Activated CD4-positive, alpha-beta T cell treated with anti-CD3 and anti-CD28 coated beads, Interleukin-2, amount 10 ng/mL, durations not matched to agents 7 days and 5 days (primary cell): ENCODE measurements at places on chromosomes 16 and 17. TPM values are rescaled to one million over a fixed set of nuclear protein-coding genes. Genes with fewer than 3 reads are reported as not detected.
A peak's percentile ranks its signal among the peaks of the same experiment; 100 is the strongest.

- no peak overlapping the region for H3K4me3 ChIP-seq
- H3K27me3 ChIP-seq: no peaks in the 10 kb centered on the region
Observed at GRCh38 chr17:37361543-37361942, 14.2 kb upstream of the C17orf78 start.

DNA sequence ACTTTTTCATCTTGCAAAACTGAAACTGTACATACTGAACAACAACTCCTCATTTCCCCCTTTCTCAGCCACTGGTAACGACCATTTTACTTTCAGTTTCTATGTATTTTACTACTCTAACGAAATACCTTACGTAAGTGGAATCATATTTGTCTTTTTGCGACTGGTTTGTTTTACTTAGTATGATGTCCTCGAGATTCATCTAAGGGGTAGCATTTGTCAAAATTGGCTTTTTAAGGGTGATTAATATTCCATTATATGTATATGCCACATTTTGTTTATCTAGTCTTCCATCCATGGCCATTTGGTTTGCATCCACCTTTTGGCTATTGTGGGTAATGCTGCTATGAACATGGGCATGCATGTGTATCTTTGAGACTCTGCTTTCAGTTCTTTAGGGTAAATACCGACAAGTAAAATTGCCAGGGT lies 10.4 kb downstream of the KPNB1 start:
- H3K4me3 ChIP-seq: peak overlapping the region; percentile 75
- H3K36me3 ChIP-seq: peaks cover 71% of the 10 kb centered on the region
- peaks cover 60% of the 10 kb centered on the region for H3K4me1 ChIP-seq
- H3K27ac ChIP-seq: peak overlapping the region; percentile 93

DNA sequence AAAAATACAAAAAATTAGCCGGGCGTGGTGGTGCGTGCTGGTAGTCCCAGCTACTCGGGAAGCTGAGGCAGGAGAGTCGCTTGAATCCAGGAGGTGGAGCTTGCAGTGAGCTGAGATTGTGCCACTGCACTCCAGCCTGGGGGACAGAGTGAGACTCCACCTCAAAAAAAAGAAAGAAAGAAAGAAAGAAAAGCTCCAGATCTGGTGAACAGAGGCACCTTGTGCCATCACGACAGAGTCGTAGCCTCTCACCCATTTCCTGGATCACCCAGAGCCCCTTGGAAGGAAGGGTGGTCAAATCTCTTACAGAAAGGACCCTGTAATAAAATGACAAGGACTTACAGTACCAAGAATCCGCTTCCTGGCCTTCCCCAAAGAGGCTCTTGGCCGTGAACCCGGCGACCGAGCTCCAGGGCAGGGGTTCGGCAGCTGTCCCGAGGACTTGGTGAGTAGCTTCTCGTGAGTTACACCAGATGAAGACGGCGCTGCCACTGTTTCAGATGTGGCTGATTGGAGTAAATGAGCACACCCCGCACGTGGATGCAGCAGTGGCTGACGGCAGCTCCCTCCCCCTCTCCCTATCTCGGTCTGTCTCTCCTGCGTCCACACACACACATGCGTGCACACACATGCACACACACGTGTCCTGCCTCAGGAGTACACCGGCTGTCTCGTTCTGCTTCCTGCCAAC lies 13.5 kb downstream of the LGALS3BP start:
- H3K27ac ChIP-seq: no peak overlapping the region
- H3K4me3 ChIP-seq: no peak overlapping the region
- DNase-seq: no peak
- no peaks in the 10 kb centered on the region for H3K27me3 ChIP-seq
- peaks cover 12% of the 10 kb centered on the region for H3K36me3 ChIP-seq

- no peak overlapping the region for H3K27ac ChIP-seq
- DNase-seq: no peak
- no peak overlapping the region for H3K4me3 ChIP-seq
- H3K27me3 ChIP-seq: no peaks in the 10 kb centered on the region
- H3K4me1 ChIP-seq: no peaks in the 10 kb centered on the region
Observed at GRCh38 chr17:37123941-37124820, 175.4 kb downstream of the AATF start.

- no peaks in the 10 kb centered on the region for H3K4me1 ChIP-seq
- H3K36me3 ChIP-seq: peaks cover 13% of the 10 kb centered on the region
- no peak overlapping the region for H3K4me3 ChIP-seq
- no peaks in the 10 kb centered on the region for H3K27me3 ChIP-seq
- DNase-seq: no peak
Observed at GRCh38 chr17:82180776-82181528, 31.7 kb downstream of the CCDC57 start.

TNFRSF13B gene
- total RNA-seq: not detected

DNA sequence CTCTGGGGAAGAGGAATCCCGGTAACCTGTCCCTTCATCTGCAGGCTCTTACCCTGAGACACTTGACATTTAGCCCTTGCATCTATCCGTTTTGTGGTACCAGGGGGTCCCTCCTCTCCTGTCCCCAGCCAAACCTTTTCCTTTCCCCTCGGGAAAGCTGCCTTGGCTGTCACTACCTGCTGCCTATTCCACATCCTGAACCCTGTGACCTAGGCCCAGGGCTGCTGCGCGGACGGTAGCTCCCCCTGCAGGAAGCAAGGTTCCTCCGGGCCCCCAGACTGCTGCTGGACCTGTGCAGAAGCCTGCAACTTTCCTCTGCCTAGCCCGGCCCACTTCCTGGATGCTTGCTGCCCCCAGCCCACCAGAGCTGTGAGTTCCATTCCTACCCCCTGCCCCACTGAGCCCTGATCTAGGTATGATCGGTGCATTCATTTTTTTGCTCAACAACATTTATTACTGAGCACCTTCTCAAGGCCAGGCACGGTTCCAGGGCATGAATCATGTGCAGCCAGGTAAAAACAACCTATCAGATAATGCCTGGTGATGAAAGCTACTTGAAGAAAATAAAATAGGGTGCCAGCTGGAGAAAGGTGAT lies 10.5 kb upstream of the ALDOA start:
- peaks cover 7% of the 10 kb centered on the region for H3K36me3 ChIP-seq
- peak; percentile 58 for DNase-seq
- peaks cover 40% of the 10 kb centered on the region for H3K4me1 ChIP-seq

OTOP2 gene
- total RNA-seq: not detected

TRIM25 gene
- total RNA-seq: 193 TPM

- H3K27ac ChIP-seq: no peak overlapping the region
- DNase-seq: peak; percentile 24
- no peak overlapping the region for H3K4me3 ChIP-seq
- no peaks in the 10 kb centered on the region for H3K27me3 ChIP-seq
- no peaks in the 10 kb centered on the region for H3K36me3 ChIP-seq
- peaks cover 22% of the 10 kb centered on the region for H3K4me1 ChIP-seq
Observed at GRCh38 chr16:53743149-53743566, 39.2 kb downstream of the FTO start.

DNA sequence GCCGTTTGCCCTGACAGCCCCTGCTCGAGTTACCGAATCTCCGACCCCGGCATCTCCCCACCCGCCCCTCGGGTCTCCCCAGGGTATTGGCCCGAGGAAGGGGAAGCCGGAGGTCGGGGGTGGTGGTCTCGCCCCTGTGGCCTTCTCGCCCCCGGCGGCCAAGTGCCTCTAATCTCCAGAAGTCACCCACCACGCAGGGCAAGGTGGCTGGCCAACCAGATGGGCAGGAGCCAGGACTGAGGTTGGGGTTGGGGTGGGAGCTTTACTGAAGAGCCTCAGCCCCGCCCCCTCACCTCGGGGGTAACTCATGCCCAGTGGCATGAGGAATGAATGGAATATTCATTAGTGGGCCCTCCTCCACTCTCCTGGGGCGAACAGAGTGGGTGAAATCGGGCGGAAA lies 637 bp downstream of the DHRS11 start:
- peaks cover 34% of the 10 kb centered on the region for H3K4me1 ChIP-seq
- H3K4me3 ChIP-seq: peak overlapping the region; percentile 62
- peaks cover 18% of the 10 kb centered on the region for H3K36me3 ChIP-seq
- no peaks in the 10 kb centered on the region for H3K27me3 ChIP-seq
- DNase-seq: no peak

QPRT gene
- 3.9 TPM for total RNA-seq
